Pulmonary artery endothelial cell (primary cell): ENCODE measurements at places on chromosomes 1 and 21.
A peak's percentile ranks its signal among the peaks of the same experiment; 100 is the strongest.

GRCh38 chr1:246527402-246528088 is 20.5 kb upstream of the SMYD3 start:
- no peak for DNase-seq

DNA sequence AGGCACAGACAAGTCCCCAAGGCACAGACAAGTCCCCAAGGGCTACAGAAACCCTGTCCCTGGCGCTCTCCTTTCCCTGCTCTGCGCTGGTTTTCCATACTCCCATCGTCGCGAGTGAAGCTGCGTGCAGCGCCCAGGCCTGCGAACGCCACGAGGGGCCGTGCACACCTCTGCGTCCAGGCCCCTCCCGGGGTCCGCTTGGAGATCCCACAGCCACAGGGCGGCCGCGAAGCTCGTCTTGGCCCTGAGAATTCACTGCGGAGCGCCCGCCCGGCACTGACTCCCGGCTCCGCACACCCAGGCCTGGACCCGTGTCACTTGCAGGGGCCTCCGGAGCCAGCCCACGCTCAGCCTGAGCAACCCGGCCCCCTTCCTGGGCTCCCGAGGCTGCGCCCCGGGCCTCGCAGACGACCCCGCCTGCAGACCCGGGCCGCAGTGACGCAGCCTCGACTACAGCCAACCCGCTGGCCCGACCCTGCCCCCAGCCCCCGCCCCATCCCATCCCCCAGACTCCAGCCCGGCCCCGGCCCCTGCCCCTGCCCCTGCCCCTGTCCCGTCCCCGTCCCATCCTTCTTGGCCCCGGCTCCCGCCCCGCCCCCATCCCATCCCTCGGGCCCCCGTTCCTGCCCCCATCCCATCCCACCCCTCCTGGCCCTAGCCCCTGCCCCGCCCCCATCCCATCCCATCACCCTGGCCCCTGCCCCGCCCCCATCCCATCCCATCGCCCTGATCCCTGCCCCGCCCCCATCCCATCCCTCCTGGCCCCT is 841 bp downstream of the POFUT2 start:
- DNase-seq = no peak

GRCh38 chr1:115184951-115185331 is 95.6 kb upstream of the TSPAN2 start:
- no peak for DNase-seq

- DNase-seq = no peak
Measured at GRCh38 chr1:6330410-6330911, 63.1 kb downstream of the ACOT7 start.

DNA sequence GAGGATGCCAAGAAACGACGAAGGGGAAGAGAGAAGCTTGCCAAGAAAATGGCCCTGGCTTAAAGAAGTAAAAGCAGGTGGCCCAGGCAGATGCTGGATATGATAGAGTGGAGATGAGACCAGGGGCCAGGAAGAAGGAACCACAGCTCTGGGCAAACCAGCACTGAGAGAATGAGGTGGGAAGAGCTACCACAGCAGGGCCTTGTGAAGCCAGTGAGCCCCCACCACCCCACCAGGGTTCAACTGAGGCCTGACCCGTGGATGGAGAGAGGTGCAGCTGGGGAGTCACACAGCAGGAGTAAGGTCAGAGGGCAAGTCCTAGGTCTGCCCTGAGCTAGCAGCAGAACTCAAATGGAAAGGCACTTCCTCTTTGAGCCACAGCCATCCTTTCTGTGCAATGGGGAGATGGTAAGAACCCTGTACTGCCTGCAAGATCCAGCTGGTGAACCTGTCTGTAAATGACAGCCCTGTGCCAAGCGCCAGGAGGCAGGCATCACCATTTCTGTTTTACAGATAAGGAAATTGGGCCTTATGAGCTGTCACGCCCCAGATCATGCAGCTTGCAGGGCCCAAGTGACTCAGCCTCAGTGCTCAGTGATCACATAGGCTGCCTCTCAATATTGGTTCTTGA is 8.5 kb downstream of the SH3BGRL3 start:
- no peak for DNase-seq

GRCh38 chr1:61460191-61460590 is 264.8 kb downstream of the TM2D1 start:
- DNase-seq = no peak

GRCh38 chr21:20259031-20259867 is 739.0 kb upstream of the NCAM2 start:
- DNase-seq = no peak

GRCh38 chr1:34844252-34844634 is 15.3 kb downstream of the SMIM12 start:
- DNase-seq = peak; percentile 60

DNA sequence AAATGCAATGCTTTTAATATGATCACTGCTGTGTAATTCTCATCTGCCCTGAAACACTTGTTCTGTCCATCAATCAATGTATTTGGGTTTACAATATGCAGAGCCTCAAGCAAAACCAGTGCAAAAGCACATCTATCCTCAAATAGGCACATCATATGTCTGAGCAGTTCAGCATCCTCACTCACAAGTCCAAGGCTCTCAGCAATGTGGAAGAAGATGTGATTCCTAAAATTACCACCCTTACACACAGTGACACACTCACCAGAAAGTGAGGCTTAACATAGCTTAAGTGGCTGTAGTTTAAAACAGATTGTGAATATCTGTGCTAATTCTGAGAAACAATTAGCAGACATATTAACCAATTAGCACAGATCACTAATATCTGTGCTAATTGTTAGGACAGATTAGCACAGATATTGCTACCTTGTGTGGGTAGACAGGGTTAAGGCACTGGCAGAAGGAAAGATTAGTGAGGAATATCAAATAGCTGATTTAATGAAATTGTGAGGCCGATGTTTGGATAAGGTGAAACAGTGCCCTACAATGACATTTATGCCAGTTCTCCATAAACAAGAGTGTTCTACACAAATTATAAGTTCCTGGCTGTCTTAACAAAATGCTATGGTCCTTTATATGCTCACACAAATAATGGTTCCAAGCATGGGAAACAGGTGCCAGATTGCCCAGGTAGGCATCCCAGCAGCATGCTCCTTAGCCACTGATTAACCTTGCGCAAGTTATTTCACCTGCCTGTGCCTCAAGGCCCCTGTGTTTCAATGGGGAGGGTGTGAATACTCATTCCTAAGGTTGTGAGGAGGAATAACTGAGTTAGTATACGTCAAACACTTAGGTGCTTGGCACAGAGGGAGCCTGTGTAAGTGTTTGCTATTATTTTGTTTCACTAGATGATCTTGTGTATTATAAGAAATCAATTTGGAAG is 41.7 kb downstream of the MRPL39 start:
- no peak for DNase-seq

DNA sequence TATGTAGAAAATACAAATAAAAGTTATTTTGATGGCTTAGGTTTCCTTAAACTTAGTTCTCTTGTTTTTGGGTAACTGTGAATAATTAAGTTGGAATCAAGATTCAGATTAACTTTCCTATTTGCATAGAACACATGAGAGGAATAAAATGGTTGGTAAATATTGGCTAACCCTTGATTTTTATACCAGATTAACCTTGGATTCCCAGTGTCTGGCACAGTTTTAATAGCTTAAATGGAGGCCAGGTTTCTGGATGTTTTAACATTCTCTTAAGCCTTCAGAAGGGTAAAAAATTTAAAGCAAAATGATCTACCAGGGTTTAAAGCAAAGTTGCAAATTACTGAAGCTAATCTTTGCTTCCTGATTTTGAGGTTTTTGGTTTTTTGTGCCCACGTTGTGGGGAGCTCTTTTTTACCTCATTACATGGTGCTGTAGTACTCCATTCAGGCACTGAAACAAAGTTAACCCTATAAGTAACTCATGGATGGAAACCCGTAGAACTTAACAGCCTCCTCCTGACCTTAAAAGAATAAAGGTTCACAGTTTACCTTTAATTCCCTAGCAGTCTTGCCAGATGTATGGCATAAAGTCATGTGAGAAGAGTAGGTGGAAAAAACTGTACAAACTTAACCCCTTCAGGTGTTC is 8.4 kb upstream of the SPATA1 start:
- no peak for DNase-seq

GRCh38 chr1:74767490-74767889 is 34.5 kb downstream of the TYW3 start:
- DNase-seq = no peak

- DNase-seq = no peak
Measured at GRCh38 chr1:116559304-116559761, 11.5 kb downstream of the CD58 start.

GRCh38 chr1:226778657-226779058 is 39.6 kb upstream of the ITPKB start:
- peak; percentile 85 for DNase-seq

DNA sequence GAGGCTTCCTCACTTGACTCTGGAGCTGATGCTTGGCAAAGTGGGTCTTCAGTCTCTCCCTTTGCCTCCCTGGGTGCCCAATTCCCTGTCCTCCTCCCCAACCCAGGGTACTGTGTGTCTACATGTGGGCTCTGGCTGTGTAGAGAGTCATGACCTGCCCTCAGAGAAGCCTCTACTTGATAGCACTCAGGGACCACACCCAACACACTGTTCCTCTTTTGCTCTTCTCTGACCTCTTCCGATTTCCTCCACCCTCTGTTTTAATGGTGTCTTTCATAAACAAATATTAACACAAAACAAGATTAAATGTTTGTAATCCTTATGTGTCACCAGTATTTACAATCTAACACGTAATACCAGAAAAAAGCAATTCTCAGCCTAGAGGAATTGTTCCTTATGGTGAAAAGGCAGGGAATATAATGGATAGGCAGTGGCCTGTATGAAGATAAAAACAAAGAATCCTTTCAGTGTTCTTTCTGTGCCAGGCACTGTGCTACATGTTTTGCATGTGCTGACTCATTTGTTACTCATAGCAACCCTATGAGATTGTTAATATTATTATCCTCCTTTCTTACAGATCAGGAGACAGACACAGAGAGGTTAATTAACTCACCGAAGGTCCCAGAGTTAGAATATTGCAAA is 58.2 kb downstream of the HSD3B1 start:
- DNase-seq = no peak
